ENCODE measurements at places on chromosomes 2 and 18.

GRCh38 chr2:140701726-140702125, 1429.1 kb downstream of the LRP1B start:
- no peak for DNase-seq

- no peak for DNase-seq
Measured at GRCh38 chr2:20611077-20611843, 39.6 kb downstream of the HS1BP3 start.

DNA sequence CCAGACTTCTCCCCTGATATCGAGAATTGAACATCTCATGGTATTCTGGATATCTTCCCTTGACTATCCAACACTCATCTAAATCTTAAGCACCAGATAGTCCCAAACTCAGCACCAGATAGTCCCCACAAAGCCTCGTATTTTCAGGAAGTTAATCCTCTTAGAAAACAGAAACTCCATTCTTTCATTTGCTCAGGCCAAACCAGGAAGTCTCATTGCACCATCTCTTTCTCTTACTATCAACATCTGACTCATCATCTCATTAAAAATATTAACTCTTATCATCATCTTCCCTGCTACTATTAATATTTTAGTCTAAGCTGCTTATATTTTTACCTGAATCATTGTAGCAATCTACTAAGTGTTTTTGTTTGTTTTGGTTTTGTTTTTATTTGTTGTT, 286.4 kb downstream of the GALNT13 start:
- no peak for DNase-seq

DNA sequence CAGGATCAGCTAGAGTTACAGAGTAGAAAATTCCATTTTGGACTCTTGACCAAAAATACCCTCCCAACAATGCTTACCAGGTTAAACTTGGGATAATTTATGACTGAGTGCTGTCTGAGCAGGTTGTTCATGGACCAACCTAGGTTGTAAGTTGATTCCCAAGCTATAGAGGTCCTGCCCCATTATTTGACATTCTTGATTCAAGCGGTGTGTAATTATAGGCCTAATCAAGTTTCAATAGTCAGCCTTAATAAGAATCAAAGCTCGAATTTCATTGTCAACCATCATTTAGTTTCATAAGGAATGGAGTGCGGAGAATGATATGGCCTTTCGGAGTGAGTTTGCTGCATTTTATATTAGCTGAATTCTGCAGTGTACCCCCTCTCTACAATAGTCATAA, 152.8 kb upstream of the FIGN start:
- no peak for DNase-seq

GRCh38 chr2:118106926-118107325, 18.7 kb downstream of the INSIG2 start:
- no peak for DNase-seq

DNA sequence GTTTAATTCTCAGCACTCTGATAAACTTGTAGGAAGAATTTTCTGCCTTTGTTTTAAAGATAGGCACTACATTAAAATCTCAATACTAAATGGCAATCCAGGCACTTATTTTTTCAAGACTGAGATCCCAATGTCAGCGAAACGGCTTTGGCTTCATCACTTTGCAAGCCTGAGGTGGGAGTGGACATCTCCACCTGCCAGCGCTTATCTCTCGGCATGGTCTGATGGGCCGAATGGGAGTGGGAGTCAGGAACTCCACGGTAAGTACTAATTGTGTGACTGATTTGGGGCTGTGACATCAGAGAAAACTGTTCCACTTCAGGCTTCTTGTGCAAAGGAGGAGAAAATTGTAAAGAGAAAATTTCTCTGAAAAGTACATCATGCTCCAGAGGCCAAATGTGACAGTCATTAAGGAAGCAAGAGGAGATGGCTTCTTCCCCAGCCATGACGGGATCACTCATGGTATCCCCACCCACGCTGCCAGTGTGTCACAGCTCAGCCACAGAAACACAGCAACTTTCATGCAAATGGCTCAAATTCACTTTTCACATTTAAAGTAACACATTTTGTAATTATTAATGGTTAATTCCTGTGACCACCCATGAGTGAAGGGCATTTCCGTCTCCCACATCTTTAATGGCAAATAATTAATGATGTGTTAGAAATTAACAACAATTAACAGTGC, 385.5 kb upstream of the HNRNPA3 start:
- DNase-seq, result no peak

GRCh38 chr2:165471349-165471950, 2.0 kb downstream of the CSRNP3 start:
- DNase-seq, result no peak

GRCh38 chr2:168536925-168537466, 80.9 kb downstream of the CERS6 start:
- no peak for DNase-seq

DNA sequence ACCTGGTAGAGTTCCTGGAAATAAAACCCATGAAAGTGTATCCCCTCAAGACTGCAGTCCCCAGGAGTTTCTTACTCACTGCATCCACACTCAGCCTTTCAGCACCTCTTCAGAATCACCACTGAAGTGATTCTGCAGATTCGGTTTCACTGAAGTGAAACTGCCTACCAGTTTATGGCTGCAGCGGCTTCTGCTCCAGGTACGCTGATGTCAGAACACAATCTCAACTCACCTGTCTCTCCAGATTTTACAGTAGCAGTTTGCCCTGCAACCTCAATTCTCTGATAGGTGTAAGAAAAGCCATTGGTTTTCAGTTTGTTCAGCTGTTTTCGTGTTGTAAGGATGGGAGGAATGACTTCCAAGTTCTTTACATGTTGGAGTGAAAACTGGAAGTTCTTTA, 124.8 kb downstream of the TSN start:
- no peak for DNase-seq

GRCh38 chr2:240789501-240790369, 30.3 kb downstream of the KIF1A start:
- no peak for DNase-seq

All from stimulated activated naive CD4-positive, alpha-beta T cell (primary cell).